WTC11 (cell line): ENCODE measurements at places on chromosomes 12 and 14.

DNA sequence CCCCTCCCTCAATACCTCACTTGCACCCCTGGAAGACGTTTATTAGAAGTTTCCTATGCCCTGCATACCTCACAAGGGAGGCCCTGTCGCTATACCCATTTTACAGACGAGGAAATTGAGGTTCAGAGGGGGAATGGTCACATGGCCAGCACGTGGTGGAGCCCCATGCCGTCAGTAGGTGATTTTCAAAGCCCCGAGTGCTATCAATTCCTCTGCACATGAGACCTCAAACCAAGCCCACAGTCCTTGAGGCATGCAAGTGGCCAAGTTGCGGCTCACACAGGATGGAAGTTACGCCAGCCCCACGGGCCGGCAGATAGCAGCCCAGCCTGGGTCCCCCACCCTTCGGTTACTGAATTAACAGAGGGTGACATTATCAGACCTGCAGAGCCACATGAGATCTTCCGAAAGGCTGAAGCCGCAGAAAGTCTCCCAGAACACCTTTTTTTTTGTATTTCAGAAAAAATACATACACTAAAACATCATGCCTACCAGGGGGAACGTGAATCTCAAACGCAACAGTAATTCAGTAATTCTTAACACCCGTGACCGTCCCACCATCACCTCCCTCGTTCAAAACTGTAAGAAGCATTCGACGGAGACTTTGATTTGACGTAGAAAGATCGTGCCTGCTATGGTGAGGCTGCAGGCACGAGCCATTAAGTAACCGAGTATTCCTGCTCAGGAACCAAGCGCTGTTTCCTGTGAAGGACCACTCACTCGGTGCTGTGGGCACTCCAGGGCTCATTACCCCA, 129.0 kb downstream of the RFLNA start:
- DNase-seq: no peak

- DNase-seq: no peak
Observed at GRCh38 chr12:115375186-115375991, 691.4 kb upstream of the TBX3 start.

DNA sequence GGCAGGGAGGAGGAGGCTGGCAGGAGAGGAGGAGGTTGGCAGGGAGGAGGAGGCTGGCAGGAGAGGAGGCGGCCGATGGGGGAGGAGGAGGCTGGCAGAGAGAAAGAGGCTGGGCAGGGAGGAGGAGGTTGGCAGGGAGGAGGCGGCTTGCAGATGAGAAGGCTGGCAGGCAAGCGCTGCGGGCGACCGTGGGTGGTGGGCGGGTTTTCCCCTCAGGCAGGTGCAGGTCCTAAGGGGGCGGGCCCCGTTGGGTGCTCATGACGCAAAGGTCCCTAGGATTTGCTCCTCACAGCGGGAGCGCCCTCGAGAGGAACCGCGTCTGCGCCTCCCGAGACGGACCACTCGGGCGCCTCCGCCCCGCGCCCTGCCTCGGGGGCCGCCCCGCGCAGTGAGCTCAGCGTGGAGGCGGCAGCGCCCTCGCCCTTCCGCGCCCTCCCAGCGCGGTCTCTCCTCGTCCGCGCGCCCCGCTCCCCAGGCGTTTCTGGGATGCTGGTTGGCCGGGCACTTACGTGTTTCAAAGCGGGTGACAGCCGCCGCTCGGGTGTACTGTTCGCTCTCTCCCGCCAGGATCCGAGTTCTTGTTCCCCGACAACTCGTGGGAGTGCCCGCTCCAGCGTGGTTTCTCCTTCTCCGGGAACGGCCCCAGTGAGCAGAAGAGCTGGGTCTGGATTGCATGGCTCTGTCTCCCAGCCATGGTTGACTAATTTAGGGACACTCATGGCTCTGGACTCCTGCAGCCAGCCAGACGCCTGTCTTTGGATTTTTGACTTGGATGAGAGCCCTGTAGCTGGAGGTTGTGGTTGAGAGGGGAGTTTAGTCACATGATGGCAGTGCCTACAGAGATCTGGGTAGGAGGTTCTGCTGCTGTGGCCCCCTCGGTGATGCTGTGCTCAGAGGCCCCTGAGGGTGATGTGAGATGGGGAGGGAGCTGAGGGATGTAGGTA, 64.1 kb upstream of the PPP4R3A start:
- DNase-seq: peak; percentile 42

GRCh38 chr14:63853831-63854293, 1.1 kb downstream of the SYNE2 start:
- peak; percentile 30 for DNase-seq

- DNase-seq: peak; percentile 77
Observed at GRCh38 chr12:116759783-116760621, 21.9 kb downstream of the RNFT2 start.

GRCh38 chr12:51082561-51083125, 753 bp downstream of the CSRNP2 start:
- DNase-seq: no peak

GRCh38 chr14:89549381-89550125, 132.5 kb upstream of the FOXN3 start:
- DNase-seq: no peak

DNA sequence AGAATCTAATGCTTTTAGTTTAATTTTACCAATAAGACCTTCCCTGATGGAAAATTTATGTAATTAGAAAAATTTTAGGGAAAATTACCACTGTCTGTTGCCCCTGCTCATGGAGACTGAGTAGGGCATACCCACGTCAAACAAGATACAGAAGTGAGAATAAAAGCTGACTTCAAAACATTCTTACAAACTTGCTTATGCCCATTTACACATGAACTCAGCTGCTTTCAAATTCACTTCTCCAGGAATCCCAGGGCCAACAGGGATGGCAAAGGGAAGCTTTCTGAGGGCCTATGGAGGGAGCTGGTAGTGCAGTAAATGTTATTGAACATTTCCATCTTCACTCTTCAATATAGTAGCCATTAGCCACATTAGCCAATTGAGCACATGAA, 4.8 kb upstream of the NINJ2 start:
- DNase-seq: no peak

DNA sequence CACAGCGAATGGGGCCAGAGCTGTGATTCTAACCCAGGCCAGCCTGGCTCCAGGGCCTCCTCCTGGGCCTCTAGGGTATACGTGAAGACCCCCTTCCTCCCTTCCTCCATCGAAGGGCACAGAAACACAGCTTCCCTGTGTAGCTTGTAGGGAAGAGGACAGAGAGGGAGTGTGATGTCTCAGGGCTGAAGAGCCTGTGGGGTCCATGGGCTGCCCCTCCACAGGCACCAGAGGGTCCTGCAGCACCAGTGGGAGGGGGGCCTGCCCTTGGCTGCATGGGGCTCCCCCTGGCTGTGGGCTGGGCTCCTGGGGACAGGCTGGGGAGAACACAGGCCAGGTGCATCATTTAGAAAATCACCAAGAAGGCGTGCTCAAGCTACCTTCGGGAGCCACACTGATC, 178.5 kb downstream of the CALM1 start:
- DNase-seq: no peak
